ENCODE measurements at places on chromosomes 1 and 21.
A peak's percentile ranks its signal among the peaks of the same experiment; 100 is the strongest.

GRCh38 chr1:10628685-10629084 is 153.9 kb downstream of the PEX14 start:
- DNase-seq: no peak

- DNase-seq: peak; percentile 19
Observed at GRCh38 chr1:210618369-210618768, 289.7 kb downstream of the HHAT start.

GRCh38 chr1:91811363-91812025 is 74.5 kb downstream of the TGFBR3 start:
- no peak for DNase-seq

DNA sequence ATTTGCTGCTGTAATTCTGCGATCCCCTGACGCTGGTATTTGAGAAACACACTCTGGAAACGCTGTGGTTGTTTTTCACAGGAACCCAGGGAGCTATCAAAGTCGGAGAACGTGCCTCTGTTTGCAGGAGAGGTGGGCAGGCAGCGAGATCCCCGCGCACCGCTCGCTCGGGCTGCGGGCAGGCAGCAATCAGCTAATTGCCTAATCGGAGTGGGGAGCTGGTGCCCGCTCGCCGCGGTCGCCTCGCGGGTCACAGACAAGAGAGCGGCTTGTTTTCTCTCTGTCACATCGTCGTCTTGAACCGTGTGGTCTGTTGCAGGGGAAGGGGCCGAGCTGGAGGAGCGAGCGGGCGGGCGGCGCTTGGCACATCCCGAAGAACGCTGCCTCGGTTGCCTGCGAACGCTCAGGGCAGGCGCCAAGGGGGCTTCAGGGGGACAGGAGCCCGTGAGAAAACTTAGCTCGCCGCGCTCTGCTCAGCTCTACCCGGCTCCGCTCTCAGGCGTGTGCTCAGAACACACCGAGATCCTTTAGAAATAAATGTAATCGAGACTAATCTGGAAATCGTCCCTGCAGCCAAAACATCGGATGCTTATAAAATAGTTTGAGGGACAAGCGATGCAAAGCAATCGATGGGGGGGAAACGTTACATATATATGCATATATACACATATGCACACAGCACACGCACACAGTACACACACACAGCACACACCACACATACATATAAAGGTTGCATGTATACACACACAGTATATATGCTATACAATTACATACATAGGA is 93.6 kb upstream of the SMYD2 start:
- DNase-seq: no peak

DNA sequence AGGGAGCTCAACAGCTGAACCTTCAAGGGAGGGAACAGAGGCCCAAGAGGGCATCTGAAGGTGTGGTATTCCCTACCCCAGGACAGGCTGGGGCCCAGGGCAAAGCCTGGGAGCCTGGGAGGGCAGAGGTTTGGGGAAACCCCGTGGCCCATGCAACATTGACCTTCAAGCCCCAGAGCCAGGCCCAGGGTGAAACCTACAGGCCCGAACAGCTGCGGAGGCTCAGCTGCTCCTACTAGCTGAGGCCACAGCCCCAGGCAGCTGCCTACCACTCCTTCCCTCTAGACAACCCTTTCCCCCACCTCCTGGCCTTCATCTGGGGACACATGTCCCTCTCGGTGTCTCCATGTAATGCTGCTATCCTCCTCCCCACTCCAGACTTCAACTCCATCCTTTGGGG is 3.2 kb downstream of the LAD1 start:
- no peak for DNase-seq

- DNase-seq: no peak
Observed at GRCh38 chr1:236321101-236321500, 39.3 kb upstream of the ERO1B start.

- peak; percentile 37 for DNase-seq
Observed at GRCh38 chr1:150281221-150281757, 1.1 kb upstream of the CIART start.

DNA sequence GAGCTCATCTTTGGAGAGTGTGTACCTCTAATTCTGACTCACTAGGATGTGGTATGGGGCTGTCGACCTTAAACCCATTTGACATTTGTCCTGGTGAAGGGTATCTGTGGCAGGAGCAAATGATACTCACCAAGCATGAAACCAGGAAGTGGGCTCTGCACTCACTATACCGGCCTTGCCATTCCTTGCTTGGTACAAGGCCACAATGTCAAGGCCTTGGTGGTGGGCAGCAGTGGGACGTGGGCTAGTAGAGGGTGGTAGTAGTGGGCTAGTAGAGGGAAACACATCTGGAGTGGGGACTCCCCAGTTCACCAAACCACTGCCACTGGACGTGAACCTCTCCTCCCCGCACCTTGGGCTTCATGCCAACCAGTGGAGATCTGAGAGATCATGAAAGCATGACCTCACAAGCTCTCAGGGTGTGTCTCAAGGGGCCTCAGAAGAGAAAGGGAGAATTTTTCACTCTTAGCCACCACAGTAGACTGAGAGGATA is 11.5 kb downstream of the TNFSF4 start:
- DNase-seq: no peak

Measured in anterior cingulate cortex (tissue), 58 donors.